ENCODE measurements at places on chromosomes 4 and X. TPM values are rescaled to one million over a fixed set of nuclear protein-coding genes. Genes with fewer than 3 reads are reported as not detected.

DNA sequence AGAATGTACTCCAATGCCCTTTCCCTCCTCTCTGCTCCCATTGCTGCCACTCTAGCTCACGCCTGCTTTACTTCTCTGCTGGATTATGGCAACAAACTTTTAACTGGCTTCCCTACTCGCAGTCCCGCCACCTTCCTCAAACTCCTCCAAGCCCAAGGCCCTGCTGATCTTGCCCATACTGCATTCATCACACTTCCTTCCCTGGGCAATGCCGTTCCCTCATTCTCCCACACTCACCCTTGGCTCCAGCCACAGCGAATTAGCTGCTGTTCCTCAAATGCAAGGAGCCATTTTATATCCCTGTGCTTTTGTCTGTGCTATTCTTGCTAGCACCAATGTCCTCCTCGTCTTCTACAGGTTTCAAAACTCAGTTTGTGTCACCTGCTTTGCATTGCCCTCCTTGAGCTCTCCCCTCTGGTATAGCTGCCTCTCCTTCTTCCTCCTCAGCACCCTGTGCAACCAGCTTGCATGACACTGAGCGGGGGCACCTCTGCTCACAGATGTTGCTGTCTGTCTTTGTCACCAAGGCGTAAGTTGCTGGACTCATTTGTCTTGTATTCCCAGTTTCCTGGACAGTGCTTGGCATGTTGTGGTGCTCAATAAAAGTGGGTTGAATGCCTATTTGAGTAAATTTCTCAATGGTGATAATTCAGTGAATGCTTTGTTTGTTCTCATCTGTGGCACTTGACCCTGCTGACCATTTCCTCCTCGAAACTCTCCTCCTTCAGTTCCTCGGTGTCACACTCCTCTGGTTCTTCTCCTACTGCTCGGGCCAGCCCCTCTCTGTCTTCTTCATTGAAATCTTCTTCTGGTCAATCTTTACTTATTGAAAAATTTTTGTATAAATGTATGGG is 22.4 kb upstream of the MGST2 start:
- DNase-seq: no peak

DNA sequence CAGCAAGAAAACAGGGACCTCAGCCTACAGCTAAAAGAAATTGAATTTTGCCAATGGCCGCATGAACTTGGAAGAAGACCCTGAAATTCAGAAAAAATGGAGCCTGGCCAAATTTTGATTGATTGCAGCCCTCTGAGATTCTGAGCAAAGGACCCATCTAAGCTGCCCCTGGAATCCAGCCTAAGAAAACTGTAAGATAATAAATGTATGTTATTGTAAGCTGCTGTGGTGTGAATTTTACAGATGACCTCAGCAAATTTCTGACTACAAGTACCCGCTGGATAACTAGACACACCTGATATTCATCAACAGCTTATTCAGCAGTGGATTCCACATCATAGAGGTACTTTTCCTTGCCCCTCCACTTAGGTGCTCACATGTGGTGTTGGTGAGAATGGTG is 119.5 kb upstream of the EPHA5 start:
- DNase-seq: no peak

DNA sequence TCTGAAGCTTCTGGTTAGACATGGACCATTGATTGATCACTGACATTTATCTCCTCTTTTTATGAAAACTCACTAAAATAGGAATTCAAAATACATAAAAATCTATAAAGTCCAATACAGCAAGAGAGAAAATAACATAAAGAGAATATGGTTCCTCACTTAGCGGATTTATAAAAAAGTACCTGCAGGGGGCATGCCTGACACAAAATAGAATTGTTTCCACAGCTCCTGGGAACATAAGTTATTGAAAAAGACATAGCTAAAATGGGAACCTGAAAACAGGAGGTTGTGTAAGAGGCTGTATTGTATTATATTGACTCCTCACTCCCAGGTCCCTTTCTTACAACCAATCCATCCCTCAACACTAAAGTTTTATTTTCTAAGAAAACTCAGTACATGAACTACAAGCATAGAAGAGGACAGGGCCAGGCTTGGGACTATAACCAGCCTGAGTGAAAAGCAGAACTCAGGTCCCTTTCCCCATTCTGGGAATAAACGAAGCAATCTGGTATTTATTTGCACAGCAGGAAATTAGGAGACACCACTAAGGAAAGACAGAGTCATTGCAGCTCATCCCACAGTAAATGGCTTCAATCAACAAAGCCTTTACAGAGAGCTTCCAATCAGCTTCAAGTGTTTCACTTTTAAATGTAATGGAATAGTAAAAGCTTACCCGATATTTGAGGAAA is 121.1 kb upstream of the NDST4 start:
- DNase-seq: no peak

SPARCL1 gene
- total RNA-seq: 400 TPM

DNA sequence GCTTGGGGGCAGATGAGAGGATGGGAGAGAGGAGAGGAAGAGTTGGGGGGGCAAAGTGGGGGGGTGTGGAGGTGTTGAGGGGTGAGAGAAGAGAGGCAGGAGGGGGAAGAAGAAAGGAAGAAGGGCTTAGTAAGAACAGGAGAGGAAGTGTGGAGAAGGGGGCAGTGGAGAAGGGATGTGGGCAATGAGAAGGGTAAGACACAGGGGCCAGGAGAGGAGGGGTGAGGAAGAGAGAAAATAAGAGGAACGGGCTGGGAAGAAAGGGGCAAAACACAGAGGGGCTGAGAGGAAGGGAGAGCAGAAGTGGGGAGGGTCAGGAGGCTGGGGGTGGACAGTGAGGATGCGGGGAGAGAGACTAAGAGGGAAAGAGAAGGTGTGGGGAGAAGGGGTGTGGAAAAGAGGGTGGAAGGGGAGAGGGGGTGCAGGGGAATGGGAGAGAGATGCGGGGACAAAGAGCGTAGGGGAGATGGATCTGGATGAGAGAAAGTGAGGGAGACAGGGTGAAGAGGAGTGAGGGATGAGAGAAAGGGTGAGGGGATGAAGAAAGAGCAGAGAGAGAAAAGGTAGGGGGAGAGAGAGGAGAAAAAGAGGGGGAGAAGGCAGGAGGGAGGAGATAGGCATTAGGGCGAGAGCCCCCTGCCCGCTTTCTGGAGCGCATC is 12.9 kb downstream of the SH3KBP1 start:
- DNase-seq: no peak

F8A2 gene
- not detected for total RNA-seq
